ENCODE measurements at places on chromosomes 11 and 22.

GRCh38 chr11:6241316-6241715 lies 2.4 kb downstream of the CNGA4 start:
- no peak for DNase-seq

DNA sequence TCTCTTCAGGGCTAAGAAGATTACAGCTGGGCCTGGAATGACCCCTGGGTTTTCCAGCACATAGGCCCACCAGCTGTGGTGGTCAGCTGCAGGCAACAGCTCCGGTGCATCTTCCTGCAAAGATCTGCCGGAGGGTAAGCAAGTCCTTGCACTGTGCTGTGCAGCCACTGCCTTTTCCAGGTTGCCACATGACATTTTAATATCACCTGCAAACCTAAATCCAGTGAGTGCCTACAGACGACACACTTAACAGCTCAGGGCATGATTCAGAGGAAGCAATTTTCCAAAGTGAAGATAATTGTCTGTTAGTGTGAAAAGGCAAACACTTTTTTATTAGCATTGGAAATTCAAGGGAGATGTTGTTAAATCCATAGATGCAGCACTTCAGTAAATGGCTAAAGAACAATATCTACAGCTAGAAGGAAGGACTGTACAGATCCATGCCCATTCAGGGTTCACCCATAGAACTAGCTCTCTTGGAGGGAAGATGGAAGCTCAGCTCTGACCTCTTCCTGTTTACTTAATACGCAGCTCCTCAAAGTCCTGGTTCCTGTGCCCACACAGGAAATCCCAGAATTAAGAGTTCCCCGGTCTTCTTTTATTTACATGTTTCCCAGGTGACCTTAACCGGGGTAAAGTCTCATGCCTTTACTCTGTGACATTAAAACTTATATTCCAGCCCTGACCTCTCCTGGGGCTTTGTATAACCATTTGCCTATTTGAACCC lies 13.3 kb upstream of the NRIP3 start:
- DNase-seq: no peak

DNA sequence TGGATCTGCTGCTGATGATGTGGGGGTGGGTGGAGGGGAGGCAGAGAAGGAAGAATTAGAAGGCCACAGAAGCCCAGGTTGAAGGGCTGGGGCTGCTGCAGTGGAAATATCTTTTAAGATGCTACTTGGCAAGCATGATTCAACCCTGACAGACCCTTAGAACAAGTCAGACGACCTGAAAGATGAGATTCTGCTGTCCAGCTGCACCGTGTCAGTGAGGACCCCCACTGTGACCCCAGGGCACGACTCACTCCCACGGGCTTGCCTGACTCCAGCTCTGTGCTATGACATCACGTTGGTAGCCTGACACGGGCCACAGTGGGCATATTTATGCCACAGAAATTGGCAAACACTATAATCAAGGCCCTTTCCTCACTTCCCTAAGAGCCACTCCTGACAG lies 36.0 kb downstream of the LRFN4 start:
- DNase-seq: no peak

DNA sequence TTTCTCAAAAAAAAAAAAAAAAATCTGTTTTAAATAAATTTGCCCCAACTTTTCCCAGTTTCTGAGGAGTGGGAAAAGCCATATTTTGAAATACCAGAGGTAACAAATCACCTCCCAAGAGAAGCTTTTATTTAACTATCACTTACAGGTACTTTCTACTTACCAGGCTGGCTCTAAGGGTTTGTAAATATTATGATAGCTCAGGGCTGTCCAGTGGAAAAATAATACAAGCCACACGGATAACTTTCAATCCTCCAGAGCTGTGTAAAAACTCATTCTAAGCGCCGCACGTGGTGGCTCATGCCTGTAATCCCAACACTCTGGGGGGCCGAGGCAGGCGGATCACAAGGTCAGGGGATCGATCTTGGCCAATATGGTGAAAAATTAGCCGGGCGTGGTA lies 5.6 kb upstream of the SEC14L4 start:
- DNase-seq: no peak

GRCh38 chr22:43867839-43868635 lies 5.7 kb upstream of the SULT4A1 start:
- DNase-seq: peak; percentile 86

DNA sequence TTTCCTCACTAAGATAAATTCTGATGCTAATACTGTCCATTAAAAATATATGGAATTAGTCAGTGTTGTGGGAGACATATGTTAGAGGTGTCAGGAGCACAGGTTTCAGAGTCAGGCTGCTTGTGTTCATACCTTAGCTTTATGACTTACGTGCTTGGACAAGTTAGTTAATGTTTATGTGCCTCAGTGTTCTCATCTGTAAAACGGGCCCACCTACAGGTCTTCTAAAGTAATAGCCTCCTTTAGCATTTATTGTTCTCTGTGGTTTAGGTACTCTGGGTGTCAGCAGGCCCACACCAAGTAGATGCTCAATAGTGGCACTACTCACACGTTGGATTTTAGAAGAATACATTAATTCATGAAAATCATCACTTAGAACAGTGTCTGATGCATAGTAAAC lies 308.7 kb upstream of the ZC3H12C start:
- DNase-seq: no peak

- peak; percentile 71 for DNase-seq
Observed at GRCh38 chr11:126751242-126751641, 249.3 kb downstream of the KIRREL3 start.

DNA sequence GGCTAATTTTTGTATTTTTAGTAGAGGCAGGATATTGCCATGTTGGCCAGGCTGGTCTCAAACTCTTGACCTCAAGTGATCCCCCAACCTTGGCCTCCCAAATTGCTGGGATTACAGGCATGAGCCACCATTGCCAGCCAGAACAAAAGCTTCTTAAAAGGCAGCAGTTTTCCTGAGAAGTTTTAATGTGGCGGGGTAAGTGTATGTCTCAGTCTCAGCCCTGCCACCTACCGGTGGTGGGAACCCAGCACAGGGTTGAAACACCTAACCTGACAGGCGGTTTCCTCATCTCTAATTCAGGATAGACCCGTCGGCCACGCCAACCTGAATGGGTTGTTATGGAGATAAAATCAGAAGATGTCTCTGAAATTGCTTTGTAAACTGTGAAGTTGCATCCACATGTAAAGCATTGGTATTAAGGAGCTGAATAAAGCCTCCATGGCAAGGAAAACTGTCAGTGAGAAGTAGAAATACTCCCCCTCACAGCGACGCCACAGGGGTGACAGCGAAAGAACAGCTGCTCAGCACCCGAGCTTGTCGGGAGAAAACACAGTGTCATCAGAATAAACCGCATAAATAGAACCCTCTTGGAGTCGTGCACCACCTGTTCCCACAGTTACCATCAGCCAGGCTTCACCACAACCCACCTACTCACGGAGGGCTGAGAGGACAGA lies 165.9 kb upstream of the NCAM1 start:
- DNase-seq: peak; percentile 47

DNA sequence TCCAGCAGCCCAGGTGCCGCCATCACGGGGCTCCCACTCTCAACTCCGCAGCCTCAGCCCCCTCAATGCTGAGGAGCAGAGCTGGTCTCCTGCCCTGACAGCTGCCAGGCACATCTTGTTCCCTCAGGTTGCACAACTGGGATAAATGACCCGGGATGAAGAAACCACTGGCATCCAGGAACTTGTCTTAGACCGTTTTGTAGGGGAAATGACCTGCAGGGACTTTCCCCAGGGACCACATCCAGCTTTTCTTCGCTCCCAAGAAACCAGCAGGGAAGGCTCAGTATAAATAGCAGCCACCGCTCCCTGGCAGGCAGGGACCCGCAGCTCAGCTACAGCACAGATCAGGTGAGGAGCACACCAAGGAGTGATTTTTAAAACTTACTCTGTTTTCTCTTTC lies at the start of gene SAA1:
TSS of gene SAA1 (plus strand) at position 316 of the 400 bp plus-strand sequence. CDS start 624 bp downstream, outside the sequence.
- no peak for DNase-seq

- no peak for DNase-seq
Observed at GRCh38 chr11:78606667-78607066, 32.0 kb upstream of the NARS2 start.

GRCh38 chr11:119907122-119907851 lies 178.3 kb upstream of the NECTIN1 start:
- no peak for DNase-seq

DNA sequence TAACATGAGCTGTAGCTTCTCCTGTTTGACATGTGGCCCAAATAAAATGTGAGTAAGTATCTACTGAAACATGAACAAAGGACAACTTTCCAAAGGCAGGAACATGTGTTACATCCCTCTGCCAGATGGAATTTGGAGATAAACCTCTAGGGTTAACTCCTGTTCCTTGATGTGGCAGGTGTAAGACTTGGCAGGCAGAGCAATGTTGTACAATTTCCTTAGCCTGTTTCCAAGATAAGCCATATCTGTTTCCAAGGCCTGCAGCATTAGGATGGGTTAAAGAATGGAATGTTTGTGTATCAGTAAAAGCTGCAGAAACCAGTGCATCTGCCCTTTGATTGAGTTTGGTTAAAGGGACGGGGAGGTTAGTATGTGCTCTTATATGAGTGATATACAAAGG lies 8.8 kb upstream of the DNAJB13 start:
- peak; percentile 31 for DNase-seq

DNA sequence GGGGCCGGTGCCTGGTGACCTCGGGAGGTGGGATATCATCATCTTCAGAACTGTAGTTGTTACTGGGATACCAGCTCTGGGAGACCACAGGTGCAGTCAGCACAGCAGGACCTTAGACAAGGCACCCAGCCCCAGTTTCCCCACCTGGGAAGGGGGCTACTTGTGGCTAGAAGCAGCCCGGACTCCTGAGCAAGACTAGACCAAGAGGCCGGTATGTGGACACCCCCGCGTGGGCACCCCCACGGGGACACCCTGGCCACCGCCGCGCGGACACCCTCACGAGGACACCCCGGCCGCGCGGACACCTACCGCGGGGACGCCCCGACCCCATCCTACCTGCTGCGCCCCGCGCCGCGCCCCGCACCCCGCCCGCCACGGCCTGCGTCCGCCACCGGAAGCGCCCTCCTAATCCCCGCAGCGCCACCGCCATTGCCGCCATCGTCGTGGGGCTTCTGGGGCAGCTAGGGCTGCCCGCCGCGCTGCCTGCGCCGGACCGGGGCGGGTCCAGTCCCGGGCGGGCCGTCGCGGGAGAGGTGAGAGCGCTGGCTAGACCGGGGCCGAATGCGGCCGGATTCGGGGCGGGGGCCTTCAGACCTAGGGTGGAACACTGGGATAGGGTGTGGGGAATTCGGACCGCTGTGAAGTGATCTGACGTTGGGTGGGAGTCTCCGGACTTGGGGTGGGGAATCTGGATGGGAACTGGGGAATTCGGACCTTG lies at the start of the genes COMT and TXNRD2:
TSS of gene COMT (plus strand) at position 408 of the 718 bp plus-strand sequence. CDS start 20,755 bp downstream, outside the sequence.
TSS of gene TXNRD2 (minus strand) at position 454 of the 718 bp plus-strand sequence. CDS start at position 439, 15 bp downstream.
- DNase-seq: peak; percentile 79

GRCh38 chr11:69726019-69726418 lies 22.2 kb upstream of the FGF19 start:
- DNase-seq: no peak

DNA sequence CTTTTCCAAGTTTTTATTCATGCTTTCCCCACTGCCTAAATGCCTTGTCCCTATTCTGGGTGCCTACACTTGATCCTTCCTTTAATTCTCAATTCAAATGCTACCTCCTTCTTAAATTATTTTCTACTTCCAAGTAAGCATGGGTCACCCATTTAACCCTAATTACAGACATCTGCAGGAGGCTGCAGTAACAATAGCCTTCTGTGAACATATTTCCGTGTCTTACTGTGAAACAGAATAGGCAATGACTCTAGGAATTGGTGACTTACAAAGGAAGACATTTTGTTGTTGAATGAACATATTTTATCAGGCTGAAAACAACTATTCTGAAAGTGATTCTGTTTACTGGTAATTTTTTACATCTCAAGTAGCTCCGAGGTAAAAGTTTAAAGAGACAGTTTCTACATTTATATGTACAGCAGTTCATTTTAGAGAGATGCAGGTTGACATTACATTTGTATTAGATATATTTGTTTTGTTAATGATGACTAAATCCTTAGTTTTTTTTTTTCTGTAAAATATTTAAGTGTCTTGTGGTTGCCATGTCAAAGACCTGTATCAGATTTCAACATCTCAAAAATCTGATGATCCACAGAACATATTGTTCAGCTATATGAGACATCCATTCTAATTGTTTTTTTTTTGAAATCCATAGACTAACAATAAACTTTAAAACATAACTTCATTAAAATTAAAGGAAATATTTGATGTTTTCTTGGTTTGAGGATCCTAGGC lies 316.8 kb downstream of the CASP12 start:
- no peak for DNase-seq

- DNase-seq: no peak
Observed at GRCh38 chr11:37748641-37749040, 1150.6 kb upstream of the RAG2 start.

GRCh38 chr11:46916286-46917108 lies 1.9 kb downstream of the LRP4 start:
- peak; percentile 92 for DNase-seq

- DNase-seq: no peak
Observed at GRCh38 chr11:44826922-44827643, 100.3 kb downstream of the TSPAN18 start.

- DNase-seq: no peak
Observed at GRCh38 chr11:81241672-81242275, 1491.9 kb downstream of the FAM181B start.

GRCh38 chr22:35345808-35346505 lies 34.9 kb upstream of the HMOX1 start:
- no peak for DNase-seq

DNA sequence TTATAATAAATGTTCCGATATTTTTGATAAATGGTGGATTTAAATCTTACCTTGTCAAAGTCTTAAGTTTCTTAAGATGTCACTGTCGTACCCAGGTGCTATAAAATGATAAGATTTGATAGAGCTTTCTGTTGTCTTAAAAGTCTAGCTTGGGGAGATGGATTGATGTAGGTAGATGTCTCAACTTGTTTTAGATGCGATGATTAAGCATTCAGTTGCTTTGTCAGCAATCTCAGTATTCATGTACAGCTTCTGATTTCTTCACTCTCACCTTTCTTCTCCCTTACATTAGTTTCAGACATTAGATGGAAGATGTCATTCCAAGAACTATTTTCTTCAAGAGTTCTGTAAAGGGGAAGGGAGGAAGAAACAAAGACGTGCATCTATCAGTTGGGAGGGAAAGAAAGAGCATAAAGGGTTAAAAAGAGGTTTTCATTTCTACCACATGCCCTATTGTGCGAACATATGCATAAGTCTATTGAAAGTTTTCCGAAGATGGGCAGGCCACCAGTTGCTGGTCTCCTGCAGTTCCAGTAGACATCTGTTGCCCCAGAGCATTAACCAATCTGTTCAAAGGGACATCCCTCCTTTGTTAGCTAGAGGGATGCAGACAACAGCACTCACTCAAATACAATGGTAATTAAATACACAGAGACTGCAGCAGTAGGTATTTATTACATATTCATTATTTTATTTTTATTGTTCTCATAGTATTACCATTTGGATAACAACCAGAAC lies 38.4 kb downstream of the ZC3H12C start:
- DNase-seq: peak; percentile 35

DNA sequence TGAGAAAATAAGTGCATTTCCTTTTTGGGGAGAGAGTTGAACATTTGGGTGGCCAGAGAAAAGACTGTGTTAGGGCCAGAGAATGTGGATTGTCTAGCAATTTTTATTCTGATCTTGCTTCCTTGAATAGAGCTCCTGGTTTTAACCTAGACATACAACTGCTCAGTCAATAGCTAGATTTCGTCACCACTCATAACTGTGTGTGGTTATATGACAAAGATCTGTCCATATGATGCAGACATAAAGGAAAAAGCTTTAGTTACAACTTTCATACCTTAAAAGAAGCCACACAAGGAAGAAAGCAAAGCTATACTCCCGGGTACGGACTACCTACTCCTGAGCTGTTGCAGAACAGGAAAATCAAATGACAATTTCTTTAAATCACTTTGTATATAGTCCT lies 37.2 kb downstream of the MS4A6A start:
- DNase-seq: no peak

Measured in muscle of leg (tissue), 16 donors.